Uterus (tissue), 4 donors: ENCODE measurements at places on chromosomes 1 and 21. TPM values are rescaled to one million over a fixed set of nuclear protein-coding genes. Genes with fewer than 3 reads are reported as not detected.
A peak's percentile ranks its signal among the peaks of the same experiment; 100 is the strongest.

HOOK1 gene
- 0.59 TPM for total RNA-seq

GRCh38 chr1:9344426-9345200 lies 51.9 kb downstream of the SPSB1 start:
- peaks cover 7% of the 10 kb centered on the region for H3K4me1 ChIP-seq
- DNase-seq = no peak

DNA sequence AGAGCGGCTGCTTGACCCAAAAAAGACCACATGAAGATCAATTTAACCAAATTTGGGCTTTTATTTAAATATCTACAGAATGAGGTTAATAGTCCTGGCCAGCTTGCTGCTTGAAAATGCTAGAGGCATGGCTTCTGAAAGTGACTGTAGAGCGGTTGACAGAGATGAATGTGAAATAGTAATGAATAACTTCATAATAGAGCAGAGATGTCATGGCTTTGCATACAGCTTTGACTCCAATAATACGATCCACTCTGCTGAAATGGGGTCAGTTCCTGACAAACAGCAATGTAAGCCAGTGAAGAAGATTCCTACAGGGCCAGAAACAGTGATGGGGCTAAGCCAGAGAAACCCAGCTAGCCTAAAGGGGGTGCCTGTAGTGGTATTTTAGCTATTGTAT lies 183.8 kb downstream of the PBX1 start:
- no peaks in the 10 kb centered on the region for H3K27me3 ChIP-seq
- no peaks in the 10 kb centered on the region for H3K36me3 ChIP-seq
- no peak overlapping the region for H3K27ac ChIP-seq
- peaks cover 5% of the 10 kb centered on the region for H3K4me1 ChIP-seq
- no peak for DNase-seq
- no peak overlapping the region for H3K4me3 ChIP-seq

DNA sequence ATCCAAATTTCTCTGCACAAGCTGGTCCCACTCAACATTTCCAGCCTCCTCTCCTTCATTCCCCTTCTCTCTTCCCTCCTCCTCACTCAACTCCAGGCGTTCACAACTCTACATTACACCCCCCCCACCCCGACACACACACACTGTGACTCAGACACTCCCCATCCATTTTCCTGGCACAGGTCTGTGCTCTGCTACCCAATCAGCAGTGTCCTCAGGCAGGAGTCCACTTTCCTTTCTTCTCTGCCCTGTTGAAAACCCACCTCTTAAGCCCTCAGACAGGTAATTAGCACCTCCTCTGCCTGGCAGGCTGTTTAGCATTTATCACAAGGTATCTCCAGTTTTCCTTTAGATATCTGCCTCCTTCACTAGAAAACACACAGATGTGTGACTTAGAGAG lies 8.8 kb upstream of the LMX1A start:
- H3K36me3 ChIP-seq = no peaks in the 10 kb centered on the region
- no peak overlapping the region for H3K4me3 ChIP-seq
- H3K27me3 ChIP-seq = no peaks in the 10 kb centered on the region
- no peak for DNase-seq
- no peak overlapping the region for H3K27ac ChIP-seq

DNA sequence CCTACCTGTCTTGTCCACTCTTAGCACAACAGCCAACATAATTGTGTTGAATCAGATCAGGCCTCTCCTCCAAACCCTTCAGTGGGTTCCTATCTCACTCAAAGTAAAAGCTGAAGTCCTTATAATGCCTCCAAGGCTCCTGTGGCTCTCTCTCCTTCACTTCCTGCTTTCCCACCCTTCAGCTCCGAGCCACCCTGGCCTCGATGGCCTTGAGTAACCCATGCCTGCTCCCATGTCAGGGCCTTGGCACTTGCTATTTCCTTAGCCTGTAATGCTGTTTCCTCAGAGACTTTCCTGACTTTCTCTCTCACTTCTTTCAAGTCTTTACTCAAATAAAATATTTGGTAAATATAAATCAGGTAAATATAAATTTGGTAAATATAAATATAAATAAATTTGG lies 8.1 kb upstream of the PLEKHM2 start:
- no peaks in the 10 kb centered on the region for H3K36me3 ChIP-seq
- no peaks in the 10 kb centered on the region for H3K27me3 ChIP-seq
- no peaks in the 10 kb centered on the region for H3K4me1 ChIP-seq
- H3K27ac ChIP-seq = no peak overlapping the region

DNA sequence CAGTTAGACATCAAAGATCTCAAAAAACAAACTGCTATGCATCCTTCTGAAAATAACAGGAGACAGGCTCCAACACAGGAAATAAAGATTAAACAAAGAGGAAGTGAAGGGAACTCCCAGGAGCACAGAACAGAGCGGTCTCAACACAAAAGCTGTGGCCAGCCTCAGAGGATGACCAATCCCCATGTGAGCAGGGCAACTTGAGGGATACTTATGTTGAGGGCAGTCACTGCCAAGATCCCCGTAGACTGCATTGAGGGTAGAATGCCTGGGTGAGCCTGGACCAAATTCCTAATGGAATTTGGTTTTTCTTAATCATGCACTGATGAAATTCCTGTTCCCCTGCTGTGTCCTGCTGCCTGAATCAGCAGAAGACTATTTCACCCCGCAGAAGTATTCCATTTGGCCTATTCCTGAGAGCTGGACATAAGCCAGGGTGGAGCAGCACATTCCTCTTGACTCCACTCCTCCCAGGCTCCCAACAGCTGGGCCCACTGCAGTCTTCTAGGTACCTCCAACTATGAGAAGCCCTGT lies 49.0 kb downstream of the JAK1 start:
- DNase-seq = peak; percentile 76
- H3K36me3 ChIP-seq = no peaks in the 10 kb centered on the region
- H3K4me1 ChIP-seq = peaks cover 6% of the 10 kb centered on the region
- H3K27me3 ChIP-seq = no peaks in the 10 kb centered on the region
- H3K27ac ChIP-seq = peak overlapping the region; percentile 35
- no peak overlapping the region for H3K4me3 ChIP-seq

GRCh38 chr1:204929487-204930154 lies 59.0 kb downstream of the NFASC start:
- no peak overlapping the region for H3K4me3 ChIP-seq
- H3K27me3 ChIP-seq = no peaks in the 10 kb centered on the region
- H3K4me1 ChIP-seq = no peaks in the 10 kb centered on the region
- DNase-seq = no peak
- H3K27ac ChIP-seq = no peak overlapping the region

GRCh38 chr1:16218674-16219071 lies 6.2 kb upstream of the ARHGEF19 start:
- no peaks in the 10 kb centered on the region for H3K4me1 ChIP-seq
- H3K4me3 ChIP-seq = no peak overlapping the region
- H3K27me3 ChIP-seq = no peaks in the 10 kb centered on the region
